Nucleus accumbens (tissue), 56 donors: ENCODE measurements at places on chromosomes 6 and 20.

DNA sequence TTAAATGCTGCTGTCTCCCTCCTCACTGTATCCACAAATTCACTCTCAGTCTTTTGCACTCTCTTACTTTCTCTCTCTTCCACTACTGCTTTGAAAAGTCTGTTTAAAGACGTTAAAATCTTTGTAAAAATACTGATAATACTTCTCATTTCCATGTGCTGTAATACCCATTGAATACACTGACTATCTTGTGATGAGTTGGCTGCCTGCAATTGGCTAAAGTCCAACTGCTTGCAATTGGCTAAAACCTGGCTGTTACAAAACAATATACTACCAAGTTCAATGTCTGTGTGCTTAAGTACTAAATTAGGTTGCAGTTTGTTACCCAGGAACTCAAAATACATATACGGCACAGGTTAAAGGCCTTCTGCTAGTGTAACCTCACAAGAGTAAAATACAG, 264.8 kb downstream of the THBS2 start:
- DNase-seq: no peak

DNA sequence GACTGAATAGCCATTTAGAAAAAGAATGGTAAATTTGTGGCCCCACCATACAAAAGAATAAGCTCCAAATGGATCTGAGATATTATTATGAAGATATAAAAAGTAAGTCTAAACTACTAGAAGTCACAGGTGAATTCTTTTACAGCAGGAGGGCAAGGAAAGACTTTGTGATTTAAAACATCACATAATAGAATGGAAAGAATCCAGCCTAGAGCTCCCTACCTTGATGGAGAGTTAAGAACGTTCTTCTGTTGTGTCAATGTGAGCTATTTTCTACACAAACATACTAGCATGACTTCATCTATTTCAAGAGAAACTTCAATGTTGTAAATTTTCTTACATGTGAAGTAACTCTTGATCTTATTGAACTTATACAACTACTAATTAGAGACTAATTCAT, 100.0 kb upstream of the NRSN1 start:
- no peak for DNase-seq

- no peak for DNase-seq
These were observed 4.4 kb downstream of the EFHC1 start for GRCh38 chr6:52424513-52424912.

DNA sequence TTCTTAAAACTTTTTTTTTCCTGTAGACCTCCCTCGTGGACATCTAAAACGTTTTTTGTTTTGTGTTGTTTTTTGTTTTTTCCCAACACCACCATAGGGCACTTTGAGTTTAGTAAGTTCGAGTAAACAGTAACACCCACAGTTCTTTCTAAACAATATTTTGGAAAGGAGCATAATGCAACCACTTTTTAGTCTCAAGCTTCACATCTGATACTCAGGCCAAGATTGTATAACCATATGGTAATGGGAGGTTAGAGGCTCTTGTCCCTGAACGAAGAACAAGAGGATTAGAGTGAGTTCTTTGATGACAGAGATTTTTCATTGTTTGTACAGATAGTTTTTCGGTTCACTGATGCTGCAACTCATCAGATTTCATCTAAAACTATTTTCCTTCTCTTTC, 144.6 kb downstream of the MTHFD1L start:
- DNase-seq: no peak

GRCh38 chr6:69379518-69379917, 417.3 kb downstream of the LMBRD1 start:
- DNase-seq: no peak

DNA sequence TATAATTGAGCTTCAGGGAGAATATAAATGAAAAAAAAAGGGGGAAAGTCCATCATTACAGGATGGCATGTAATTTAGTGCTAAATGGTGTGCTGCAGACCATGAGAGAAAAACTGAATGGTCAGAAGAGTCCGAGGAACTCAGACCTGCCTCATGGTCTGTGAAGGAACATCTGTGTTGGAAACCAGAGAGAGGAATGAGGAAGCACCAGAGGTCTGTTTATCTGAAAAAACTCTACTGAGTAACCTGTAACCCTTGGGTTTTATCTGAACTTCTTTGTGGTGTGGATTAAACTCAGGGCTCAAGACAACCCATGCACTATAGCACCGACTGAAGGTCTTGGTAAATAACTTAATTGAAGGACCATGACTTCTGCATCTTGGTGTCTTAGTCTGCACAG, 108.1 kb downstream of the RNF144B start:
- DNase-seq: no peak

- no peak for DNase-seq
These were observed 430.1 kb upstream of the JAG1 start for GRCh38 chr20:11103866-11104265.

GRCh38 chr6:117174835-117175360, 90.5 kb upstream of the VGLL2 start:
- DNase-seq: no peak

- no peak for DNase-seq
These were observed 515.3 kb downstream of the CDKAL1 start for GRCh38 chr6:21049572-21049971.

GRCh38 chr6:13216236-13217014, 111.9 kb downstream of the TBC1D7 start:
- DNase-seq: no peak

DNA sequence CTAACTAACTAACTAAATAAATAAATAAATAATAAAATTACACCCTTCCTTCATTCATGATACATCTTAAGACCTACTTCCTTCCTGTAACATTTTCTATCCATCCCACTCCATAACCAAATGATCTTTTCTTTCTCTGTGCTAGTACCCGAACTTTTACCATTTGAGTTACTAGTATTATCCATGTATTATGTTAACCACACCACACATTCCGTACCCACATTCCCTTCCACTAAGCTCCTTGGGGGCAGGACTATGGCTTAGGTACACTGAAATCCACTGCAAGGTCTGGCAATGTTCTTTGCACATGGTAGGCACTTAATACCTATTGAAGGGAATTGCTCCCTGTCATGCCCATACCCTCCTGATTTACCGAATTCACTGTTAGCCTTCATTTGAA, 24.9 kb downstream of the REPS1 start:
- DNase-seq: no peak
